ENCODE measurements at places on chromosomes 7 and 10.
A peak's percentile ranks its signal among the peaks of the same experiment; 100 is the strongest.

GRCh38 chr10:77975086-77975666 lies 48.6 kb upstream of the DLG5 start:
- DNase-seq = no peak

- peak; percentile 50 for DNase-seq
Measured at GRCh38 chr10:60731134-60731885, 47.0 kb upstream of the CDK1 start.

GRCh38 chr7:123749537-123749857 lies 694 bp upstream of the WASL start:
- peak; percentile 44 for DNase-seq

GRCh38 chr7:39971924-39972323 lies 21.9 kb downstream of the CDK13 start:
- DNase-seq = no peak

DNA sequence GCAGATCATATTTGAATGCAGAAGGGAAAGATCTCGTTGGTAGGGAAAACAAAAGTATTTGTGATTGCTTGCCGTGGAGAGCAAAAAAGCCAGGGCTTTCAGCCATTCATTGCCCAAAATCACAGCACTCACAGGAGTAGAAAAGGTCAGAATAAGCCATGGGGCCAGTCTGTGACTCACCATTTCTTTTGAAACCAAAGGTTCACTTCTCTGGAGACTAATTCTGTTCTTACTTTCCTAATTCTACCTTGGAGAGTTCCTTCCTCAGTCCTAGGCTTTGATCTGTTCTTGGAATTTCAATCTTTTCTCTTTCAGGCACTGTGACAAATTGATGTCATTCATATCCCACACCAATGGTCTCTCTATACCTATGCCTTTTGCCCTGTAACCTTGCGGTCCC lies 54.1 kb upstream of the FAM180A start:
- DNase-seq = no peak

All from activated CD4-positive, alpha-beta T cell treated with anti-CD3 and anti-CD28 coated beads, Interleukin-2, Interleukin-4, amounts not matched to agents 100 ng/mL and 50 ng/mL, durations not matched to agents 16 hours and 8 hours (primary cell).